ENCODE measurements at places on chromosomes 4 and X.

DNA sequence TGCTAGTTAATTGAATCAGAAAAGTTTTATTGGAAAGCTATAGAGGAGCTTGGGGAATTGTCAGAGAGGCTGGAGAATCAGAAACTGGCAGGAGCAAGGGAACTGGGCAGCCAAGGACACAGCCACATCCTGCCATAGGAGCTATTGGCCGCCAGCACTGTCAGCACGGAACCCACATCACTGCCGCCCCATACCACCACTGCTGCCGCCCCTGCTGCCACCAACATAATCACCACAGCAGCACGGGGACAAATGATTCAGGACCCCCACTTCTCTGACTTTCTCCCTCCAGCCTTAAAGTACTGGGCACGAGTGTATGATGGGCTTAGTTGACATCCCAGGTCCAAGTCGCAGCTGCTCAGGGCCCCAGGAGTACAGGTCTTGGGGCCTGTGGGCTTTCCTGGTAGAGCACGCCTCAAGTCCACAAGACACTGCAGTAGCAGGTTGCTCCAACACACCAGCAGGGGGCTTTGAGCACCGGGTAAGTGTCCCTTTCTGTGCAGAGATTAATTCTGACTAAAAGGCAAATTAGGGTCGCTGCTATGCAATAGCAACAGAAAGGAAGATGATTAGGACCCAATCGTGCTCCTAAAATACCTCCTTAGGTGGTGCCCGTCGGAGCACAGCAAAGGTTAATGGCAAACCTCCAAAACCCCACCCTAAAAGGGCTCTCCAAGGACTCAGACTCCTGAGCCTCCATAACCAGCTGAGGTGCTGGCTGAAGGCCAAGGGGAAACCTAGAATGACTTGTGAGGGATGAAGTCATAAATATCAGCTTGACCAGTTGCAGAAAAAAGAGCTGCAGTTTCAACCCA lies 6.9 kb downstream of the PJA1 start:
- DNase-seq = peak; percentile 53

GRCh38 chrX:153448556-153449367 lies 2.9 kb upstream of the TREX2 start:
- no peak for DNase-seq

DNA sequence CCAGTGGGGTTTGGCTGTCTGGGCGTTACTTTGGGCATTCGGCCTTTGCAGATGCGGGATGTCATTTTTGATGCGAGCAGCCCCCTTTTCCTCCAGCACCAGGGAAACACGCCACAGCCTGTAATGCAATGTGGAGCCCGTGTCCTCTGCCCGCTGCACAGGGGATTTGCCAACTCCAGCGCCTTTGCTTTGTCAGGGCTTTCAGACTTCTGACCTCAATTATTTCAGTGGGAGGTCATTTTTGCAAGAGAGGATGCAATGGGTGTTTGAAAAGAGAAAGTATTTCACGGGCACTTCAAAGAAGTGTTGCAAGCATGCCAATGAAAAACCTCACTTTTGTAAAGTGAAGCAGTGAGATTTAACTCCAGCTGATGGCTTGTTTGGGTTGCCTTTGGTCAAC lies 11.5 kb downstream of the CLCN4 start:
- no peak for DNase-seq

GRCh38 chr4:7850489-7850888 lies 89.2 kb downstream of the AFAP1 start:
- DNase-seq = no peak

GRCh38 chr4:41644288-41644914 lies 104.1 kb downstream of the PHOX2B start:
- peak; percentile 37 for DNase-seq

- peak; percentile 57 for DNase-seq
These were observed 15.6 kb downstream of the SCARB2 start for GRCh38 chr4:76197971-76198410.

DNA sequence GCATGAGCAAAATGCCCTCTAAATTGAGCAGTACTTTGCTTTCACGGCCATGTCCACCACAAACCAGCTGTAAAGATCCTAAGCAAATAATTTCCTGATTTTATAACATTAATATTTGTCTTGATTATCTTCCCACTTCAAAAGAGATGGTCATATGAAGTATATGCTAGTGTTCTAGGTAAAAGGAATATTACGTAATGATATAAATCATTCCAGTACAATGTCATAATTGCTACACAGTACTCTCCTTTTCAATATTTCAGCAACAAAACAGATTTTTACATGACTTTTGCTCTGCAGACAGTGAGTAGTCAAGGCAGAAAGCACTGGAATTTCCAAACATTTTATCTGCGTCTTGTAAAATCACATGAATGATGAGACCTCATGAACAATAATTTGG lies 572.8 kb upstream of the FRG1 start:
- DNase-seq = no peak

DNA sequence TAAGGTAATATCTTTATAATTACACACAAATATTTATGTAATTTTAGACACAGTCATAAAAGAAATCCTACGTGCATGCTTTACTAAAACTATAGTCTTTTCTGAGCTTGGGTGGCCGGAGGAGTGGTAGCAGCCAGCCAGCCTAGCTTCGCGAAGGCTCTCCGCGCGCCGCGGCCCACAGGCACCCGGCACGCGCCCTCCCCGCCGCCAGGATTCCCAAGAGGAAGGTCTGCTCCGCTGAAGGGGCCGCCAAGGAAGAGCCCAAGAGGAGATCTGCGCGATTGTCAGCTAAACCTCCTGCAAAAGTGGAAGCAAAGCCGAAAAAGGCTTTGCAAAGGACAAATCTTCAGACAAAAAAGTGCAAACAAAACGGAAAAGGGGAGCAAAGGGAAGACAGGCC lies 8.7 kb upstream of the PJA1 start:
- DNase-seq = no peak

DNA sequence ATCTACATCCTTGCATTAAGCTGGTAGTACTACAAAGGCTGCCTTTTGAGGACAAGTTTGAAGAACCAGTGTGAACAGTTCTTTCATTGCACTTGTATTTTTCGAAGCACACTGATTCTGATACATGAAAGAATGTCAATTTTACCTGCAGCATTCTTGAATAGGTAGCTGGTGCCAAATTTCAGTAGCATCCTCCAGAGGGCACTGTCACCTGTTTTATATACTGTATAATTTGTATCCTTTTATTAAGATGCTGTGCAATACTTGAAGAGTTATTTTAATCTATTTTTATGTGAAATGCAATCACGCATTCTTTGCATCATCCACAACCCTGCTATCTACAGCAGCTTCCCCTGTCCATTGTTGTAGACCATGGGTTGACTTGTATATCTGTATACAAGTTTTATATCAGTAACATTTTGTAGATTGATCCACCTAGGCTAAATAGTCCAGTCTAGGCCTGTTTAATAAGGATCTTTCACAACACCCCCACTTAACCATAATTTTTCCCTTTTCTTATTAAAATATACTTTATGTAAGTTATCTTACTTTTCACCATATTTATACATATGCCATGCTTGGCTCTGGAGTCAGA lies 325.7 kb downstream of the PCDH7 start:
- no peak for DNase-seq
